ENCODE measurements at places on chromosomes 7 and 10.
A peak's percentile ranks its signal among the peaks of the same experiment; 100 is the strongest.

DNA sequence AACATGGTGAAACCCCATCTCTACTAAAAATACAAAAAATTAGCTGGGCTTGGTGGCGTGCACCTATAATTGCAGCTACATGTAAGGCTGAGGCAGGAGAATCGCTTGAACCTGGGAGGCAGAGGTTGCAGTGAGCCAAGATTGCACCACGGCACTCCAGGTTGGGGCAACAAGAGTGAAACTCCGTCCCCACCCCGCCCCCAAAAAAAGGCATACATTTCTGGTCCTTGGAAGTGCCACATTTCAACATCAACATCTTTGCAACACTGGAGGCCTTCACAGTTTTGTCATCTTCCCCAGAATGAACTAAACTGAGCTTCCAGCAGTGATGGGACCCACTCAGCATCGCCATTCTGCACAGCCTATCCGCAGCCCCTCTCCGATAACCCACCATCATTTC is 36.6 kb downstream of the FAM53B start:
- DNase-seq: no peak

DNA sequence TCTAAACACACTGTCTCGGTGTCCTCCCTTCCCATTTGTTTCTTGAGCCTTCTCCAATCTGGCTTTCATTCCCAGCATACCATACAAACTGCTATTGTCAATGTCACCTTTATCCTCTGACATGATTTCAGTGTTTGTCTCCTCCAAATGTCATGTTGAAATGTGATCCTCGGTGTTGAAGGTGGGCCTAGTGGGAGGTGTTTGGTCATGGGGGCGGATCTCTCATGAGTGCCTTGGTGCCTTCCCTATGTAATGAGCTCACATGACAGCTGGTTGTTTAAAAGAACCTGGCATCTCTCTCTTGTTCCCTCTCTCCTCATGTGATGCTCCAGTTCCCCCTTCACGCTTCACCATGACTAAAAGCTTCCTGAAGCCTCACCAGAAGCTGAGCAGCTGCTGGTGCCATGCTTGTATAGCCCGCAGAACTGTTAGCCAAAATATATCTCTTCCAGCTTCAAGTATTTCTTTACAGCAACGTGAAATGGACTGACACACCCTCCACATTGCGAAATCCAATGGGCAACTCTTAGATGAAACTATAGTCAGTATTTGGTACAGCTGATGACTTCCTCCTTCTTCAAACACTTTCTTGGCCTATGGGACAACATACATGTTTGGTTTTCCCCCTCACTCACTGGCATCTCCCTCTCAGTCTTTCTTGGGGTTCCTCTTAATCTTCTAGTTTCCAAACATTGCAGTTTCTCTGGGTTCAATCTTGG is 27.8 kb downstream of the RNLS start:
- no peak for DNase-seq

DNA sequence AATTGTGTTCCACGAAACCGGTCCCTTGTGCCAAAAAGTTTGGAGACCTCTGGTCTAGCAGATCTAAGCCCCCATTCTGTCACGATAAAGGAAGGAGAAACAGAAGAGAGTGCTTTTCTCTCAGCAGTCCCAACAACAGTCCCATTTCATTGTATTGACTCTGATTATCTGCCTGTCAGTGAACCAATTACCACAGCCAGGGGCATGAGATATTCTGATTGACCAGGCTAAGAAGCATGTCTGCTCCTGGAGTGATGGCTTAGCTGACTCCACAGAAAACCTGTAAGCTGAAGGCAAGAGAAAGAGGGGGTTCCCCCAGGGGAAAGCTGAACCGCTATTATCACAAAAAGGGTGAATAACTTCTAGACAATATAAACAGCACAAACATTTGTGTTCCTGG is 765.4 kb downstream of the SORCS1 start:
- no peak for DNase-seq

DNA sequence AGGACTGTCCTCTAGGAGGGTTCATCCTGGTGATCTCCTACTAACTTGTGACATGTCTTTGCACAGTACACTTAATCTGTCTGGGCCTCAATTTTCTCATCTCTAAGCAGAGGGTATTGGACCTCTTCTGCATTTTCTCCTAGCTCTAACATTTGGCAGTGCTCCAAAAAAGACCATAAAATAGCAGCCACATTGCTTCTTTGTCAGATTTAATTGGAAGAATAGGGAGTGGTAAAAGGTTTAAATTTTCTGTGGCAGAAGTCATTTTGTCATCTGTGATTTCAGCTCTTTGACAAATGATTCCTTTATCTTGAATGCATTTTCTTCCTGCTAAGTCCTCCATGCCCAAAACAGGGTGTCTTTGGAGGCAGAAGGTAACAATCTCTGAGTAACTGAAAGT is 289.9 kb upstream of the LRGUK start:
- DNase-seq: no peak

GRCh38 chr10:93180482-93180931 is 106.8 kb downstream of the CYP26A1 start:
- DNase-seq: no peak

- DNase-seq: no peak
Measured at GRCh38 chr7:53094827-53095226, 59.4 kb downstream of the POM121L12 start.

DNA sequence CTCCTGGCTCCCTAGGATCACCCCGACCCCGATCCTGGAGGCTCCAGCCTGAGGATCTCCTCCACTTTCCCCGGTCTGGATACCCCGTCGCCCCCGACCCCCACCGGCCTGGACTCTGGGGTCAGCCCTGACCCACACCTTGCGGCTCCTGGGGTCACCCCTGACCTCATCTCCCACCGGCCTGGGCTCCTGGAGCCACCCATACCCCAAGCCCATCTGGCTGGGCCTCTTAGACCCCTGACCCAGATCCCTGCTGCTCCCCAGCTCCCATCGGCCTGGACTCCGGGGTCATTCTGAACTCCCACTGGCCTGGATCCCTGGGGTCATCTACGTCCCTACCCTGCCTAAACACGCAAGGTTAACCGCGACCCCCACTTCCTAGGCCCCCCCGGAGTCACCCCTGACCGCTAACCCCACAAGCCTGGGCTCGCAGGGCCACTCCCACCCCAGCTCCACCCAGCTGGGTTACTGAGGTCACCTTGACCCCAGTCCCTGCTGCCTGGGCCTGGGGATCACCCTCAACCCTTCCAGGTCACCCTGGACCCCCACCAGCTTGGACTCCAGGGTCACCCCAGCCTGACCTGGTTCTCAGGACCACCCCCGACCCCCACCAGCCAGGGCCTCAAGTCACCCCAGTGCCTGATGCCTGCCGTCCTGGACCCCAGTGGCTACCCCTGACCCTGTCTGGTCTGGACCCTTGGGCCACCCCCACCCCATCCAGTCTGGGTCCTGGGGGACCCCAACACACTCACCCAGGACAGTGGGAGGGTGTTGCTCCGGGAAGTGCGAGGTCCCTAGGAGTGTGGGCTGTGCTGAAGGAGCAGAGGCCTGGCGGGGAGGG is 1.2 kb downstream of the FOXK1 start:
- no peak for DNase-seq

GRCh38 chr10:124762281-124762680 is 18.1 kb upstream of the FAM53B start:
- no peak for DNase-seq

DNA sequence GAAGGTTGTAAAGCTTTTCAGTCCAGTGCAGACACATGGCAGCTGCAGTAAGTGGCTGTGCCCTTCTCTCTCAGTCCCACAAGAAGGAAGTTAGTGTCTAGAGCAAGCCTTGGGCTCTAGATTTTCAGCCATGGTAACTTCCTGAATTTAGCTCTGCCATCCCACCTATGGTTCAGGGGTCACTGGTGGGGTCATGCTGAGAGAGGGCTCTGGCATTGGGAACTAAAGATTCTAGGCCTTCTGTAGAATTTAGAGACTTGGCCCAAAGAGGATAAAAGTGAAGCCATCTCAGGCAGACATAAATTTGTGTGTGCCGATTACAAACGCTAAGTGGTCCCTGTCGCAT is 113.5 kb downstream of the COL13A1 start:
- DNase-seq: no peak

- no peak for DNase-seq
Measured at GRCh38 chr10:28594406-28594805, 61.5 kb downstream of the WAC start.

DNA sequence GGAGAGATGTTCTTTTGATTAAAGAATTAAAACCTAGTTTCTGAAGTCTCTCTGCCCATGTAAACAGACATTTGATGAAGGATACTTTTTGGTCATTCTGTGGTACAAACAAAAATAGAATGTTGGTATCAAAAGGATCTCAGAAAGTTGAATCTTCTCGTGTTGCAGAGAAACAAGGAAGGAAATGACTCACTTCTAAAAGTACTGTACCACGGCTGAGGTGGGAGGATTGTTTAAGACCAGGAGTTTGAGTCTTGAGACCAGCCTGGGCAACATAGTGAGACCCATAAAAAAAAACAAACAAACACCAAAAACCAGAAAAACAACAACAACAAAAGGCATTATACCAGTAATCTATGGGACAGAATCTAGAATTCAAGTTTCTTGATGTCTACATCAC is 69.7 kb downstream of the PRSS58 start:
- DNase-seq: no peak

DNA sequence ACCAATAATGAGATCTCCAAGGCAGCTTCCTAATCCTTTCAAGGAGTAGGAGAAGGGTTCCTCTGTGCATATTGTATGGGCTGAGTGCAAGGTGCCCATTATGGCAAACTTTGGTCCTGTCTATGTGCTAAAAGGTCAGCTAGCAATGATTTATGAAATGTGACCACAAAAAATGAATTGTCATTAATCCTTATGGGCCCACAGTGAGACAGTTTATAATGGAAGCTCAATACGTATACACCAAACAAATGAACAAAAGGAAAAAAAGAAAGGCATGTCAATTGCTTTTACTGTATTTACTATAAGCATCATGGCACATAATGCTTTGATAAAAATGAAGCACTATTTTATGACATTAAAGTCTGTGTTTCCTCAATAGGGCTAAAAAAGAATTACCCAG is 54.5 kb downstream of the ELAPOR2 start:
- DNase-seq: no peak

DNA sequence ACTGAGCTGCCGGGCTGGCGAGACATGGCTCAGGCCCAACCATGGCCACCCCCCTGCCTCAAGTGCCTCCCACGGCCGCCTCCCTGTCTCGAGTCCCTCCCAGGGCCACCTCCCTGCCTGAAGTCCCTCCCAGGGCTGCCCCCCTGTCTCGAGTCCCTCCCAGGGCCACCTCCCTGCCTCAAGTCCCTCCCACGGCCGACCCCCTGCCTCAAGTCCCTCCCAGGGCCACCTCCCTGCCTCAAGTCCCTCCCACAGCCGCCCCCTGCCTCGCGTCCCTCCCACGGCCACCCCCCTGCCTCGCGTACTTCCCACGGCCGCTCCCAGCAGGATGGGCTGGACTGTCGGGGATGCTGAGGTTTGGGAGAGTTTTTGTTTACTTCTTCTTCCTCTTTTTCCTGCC is 462.5 kb downstream of the PTPRN2 start:
- no peak for DNase-seq

GRCh38 chr10:131849591-131850382 is 51.0 kb upstream of the PPP2R2D start:
- no peak for DNase-seq

- DNase-seq: no peak
Measured at GRCh38 chr10:19077276-19077675, 28.7 kb downstream of the MALRD1 start.

GRCh38 chr7:100888988-100889750 is at the start of gene UFSP1:
Gene UFSP1, minus strand, starts transcription at chr7:100889715. Its CDS starts 444 bp downstream, at chr7:100889271.
- DNase-seq: no peak

DNA sequence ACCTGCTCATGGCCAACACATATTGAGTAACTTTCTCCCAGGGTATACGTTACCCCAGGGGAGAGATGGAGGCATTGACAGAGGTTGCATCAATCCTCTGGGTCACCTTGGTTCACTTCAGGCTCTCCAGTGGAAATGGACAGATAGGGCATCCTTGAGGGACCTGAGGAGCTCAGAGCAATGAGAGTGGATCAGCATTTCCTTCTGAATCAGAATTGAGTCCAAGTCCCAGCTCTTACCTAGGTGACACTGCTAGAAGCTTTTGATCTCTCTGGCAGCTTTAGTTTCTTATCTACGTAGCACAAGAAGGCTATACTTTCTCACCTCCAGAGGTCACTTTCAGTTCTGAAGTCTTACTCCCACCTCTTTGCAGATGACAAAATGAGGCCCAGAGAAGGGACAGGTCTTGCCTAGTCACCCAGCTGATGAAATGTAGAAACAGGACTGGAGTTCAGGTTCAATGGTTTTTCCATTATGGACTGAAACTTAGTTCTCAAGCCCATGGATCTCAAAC is 35.2 kb downstream of the PANK1 start:
- no peak for DNase-seq

DNA sequence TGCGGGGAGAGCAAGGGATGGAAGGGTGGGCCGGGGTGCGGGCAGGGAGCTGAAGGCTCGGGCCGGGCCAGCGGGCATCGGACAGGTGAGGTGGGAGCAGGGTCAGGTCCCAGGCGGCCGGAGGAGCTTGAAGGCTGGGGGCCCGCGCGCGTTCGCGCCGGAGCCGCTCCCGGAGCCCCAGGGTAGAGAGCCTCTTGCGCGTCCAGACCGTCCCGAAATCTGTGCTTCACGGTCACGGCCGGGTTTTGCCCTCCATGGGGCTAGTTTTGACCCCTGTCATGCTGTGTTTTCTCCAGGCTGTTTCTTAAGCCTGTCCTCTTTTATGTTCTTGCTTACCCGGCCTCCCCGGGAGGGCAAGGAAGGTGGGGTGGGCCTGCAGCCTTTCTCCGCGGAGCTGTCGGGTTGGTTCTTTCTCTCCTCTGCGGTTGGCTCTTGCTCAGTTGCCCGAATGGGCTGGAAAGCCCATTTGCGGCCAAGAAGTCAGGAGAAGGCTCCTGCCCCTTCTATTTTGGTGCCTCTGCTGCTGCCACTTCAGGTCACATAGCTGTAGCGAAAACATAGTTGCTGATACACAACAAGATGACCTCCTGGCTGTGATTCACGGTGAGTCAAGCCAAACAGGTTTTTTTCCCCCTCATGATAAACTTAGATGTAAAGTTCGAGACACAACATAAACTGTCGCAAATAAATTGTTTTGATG is 650 bp downstream of the UBE2D1 start:
- DNase-seq: no peak

GRCh38 chr7:113796557-113796956 is 122.3 kb downstream of the PPP1R3A start:
- peak; percentile 44 for DNase-seq

DNA sequence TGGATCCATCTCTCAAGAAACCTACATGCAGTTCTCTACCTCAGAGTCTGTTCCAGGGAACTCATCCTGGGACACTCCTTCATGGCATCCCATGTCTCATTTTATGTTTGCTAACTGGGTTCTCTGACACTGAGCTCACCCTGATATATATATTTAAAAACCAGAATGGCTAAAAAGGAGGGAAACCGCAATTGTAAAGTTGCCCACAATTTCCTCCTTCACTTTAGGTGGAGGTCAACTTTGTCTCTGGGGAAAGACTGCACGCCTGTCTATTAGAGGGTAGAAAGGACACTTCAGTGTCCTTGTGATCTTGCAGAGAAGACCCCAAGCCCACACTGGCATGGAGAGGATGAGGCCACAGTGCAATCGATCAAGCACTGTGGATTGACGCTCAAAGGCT is 131.7 kb downstream of the TEX36 start:
- DNase-seq: no peak

- no peak for DNase-seq
Measured at GRCh38 chr7:74542558-74543117, 88.9 kb downstream of the GTF2IRD1 start.
